ENCODE measurements at places on chromosomes 1 and 21.

GRCh38 chr1:232452117-232452516 lies 177.8 kb downstream of the SIPA1L2 start:
- no peak for DNase-seq
- no peaks in the 10 kb centered on the region for H3K27me3 ChIP-seq
- H3K4me3 ChIP-seq, result no peak overlapping the region
- H3K27ac ChIP-seq, result no peak overlapping the region

- no peaks in the 10 kb centered on the region for H3K4me1 ChIP-seq
- no peaks in the 10 kb centered on the region for H3K27me3 ChIP-seq
- DNase-seq, result no peak
- no peak overlapping the region for H3K27ac ChIP-seq
These were observed 15.7 kb downstream of the SSR2 start for GRCh38 chr1:156004843-156005584.

DNA sequence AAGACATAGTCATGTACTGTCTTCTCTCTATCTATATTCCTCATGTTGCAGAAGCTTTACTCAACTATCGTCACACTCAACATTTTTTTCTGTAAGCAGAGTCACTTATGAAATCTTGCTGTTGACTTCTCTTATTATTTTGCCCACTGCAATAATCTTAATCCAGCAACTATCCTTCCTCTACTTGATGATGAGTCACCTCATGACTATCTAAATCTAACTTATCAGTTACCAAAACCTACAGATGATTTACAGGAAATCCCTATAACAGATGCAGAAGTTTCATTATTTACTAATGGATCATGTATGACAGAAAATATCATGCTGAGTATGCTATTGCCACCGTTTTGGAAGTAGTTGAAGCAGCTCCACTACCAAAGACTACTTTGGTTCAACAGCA lies 378.9 kb downstream of the DUSP10 start:
- H3K27ac ChIP-seq, result no peak overlapping the region
- no peak overlapping the region for H3K4me3 ChIP-seq
- no peaks in the 10 kb centered on the region for H3K27me3 ChIP-seq
- H3K36me3 ChIP-seq, result no peaks in the 10 kb centered on the region

GRCh38 chr1:60872426-60873054 lies 209.8 kb upstream of the NFIA start:
- no peak overlapping the region for H3K27ac ChIP-seq
- H3K27me3 ChIP-seq, result no peaks in the 10 kb centered on the region
- H3K36me3 ChIP-seq, result no peaks in the 10 kb centered on the region
- H3K4me3 ChIP-seq, result no peak overlapping the region
- H3K4me1 ChIP-seq, result no peaks in the 10 kb centered on the region

- H3K4me1 ChIP-seq, result no peaks in the 10 kb centered on the region
- H3K27ac ChIP-seq, result no peak overlapping the region
- no peaks in the 10 kb centered on the region for H3K27me3 ChIP-seq
- H3K4me3 ChIP-seq, result no peak overlapping the region
- H3K36me3 ChIP-seq, result no peaks in the 10 kb centered on the region
These were observed 178.5 kb upstream of the DEPDC1 start for GRCh38 chr1:68675336-68675735.

GRCh38 chr1:171139890-171140289 lies 45.2 kb upstream of the FMO2 start:
- peak overlapping the region; percentile 88 for H3K27ac ChIP-seq
- no peak for DNase-seq
- no peaks in the 10 kb centered on the region for H3K27me3 ChIP-seq
- H3K4me1 ChIP-seq, result peaks cover 55% of the 10 kb centered on the region
- H3K36me3 ChIP-seq, result no peaks in the 10 kb centered on the region

DNA sequence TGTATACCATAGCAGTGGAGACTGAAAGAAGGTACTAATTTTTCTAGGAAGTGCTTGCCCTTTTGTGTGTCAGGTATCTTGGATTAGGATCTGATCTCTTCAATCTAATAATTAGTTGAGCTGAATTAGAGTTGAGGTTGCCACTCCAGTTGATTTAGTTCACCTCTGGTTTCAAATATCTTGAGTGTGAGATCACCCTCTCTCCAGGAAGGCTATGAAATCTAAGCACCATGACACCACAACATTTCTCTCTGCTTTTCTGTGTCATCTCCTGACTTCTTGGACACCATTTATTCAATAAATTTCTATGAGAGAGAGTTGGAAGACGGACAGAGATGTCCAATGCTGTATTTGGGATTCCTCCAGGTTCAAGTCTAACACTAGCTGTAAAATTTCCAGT lies 212.8 kb downstream of the DYRK1A start:
- no peak overlapping the region for H3K27ac ChIP-seq
- H3K36me3 ChIP-seq, result no peaks in the 10 kb centered on the region
- H3K4me3 ChIP-seq, result no peak overlapping the region
- H3K27me3 ChIP-seq, result no peaks in the 10 kb centered on the region

- no peak for DNase-seq
- no peaks in the 10 kb centered on the region for H3K4me1 ChIP-seq
- no peak overlapping the region for H3K27ac ChIP-seq
These were observed 1402.0 kb downstream of the MRPL39 start for GRCh38 chr21:24205319-24205718.
